Activated CD8-positive, alpha-beta memory T cell treated with anti-CD3 and anti-CD28 coated beads for 24 hours (primary cell): ENCODE measurements at places on chromosomes 3 and 15.

- no peak for DNase-seq
These were observed 19.7 kb upstream of the PRSS50 start for GRCh38 chr3:46737329-46737731.

DNA sequence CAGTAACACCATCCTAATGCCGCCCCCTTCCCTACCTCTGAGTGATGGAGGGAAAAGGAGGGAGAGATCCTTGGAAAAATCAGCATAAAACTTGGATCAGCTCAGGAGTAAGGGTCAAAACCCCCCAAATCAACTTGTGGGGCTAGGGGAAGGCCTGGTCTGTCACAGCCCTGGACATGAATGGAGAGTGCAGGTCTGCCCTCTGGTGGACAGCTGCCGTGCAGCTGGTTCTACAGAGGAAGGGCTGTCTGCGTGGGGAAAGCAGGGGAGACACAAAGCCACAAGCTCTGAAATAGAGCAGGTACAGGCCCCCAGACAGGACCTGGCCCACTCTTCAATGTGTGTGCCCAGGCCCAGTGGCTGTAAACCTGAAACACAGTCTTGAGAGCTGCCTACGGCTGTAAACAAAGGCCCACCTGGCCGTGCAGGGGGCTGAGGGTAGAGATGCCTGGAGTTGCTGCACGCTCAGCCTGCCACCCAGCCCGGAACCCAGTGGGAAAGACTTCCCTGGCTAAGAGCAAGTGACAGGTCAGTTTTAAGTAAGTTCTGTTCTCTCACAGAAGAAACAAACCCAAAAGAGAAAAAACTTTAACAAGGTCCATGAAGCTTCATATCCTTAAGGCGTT lies 16.4 kb downstream of the CLK3 start:
- DNase-seq = peak; percentile 86

DNA sequence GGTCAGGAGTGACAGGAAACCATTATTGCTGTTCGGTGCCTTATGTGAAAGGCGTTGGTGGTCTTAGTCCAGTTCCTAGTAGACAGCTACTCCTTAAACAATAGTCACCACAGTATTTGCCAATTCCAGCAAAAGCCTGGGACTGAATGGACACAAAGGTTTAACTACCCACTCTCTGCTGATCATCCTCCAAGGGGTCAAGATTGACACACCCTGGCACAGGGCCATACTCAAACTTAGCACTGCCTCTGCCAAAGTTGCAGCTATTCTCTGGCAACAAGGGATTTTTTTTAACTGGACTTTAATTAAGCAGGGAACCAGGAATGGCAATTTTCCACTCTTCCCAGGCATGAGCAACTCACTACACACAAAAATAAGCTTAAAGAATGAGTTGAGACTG lies 193.9 kb downstream of the NLGN1 start:
- DNase-seq = no peak

GRCh38 chr3:129371041-129371826 lies 57.2 kb downstream of the EFCAB12 start:
- DNase-seq = no peak

DNA sequence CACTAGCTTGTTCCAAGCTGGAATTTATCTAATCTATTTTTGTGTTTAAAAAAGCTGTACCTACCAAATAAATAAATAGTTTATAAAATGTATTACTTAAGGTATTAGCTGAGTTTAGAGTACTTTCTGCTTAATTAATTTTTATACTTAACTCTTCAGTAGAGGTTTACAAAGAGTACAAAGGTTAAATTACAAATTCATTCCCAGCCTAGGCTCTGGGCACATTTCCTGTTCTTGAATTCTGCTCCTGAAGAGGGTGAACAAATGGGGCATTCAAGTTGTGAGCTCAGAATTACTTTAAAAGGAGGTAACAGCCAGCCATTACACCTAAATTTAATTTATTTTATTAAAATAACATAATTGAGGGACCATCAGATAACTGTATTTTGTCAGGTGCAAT lies 26.4 kb downstream of the MKRN2 start:
- no peak for DNase-seq
